ENCODE measurements at places on chromosomes 4 and X.

- no peak for DNase-seq
These were observed 21.7 kb upstream of the TMEM33 start for GRCh38 chr4:41913509-41913908.

- DNase-seq = peak; percentile 70
These were observed 3.1 kb upstream of the SFRP2 start for GRCh38 chr4:153791746-153792617.

- DNase-seq = no peak
These were observed 76.8 kb downstream of the IL15 start for GRCh38 chr4:141713185-141713584.

DNA sequence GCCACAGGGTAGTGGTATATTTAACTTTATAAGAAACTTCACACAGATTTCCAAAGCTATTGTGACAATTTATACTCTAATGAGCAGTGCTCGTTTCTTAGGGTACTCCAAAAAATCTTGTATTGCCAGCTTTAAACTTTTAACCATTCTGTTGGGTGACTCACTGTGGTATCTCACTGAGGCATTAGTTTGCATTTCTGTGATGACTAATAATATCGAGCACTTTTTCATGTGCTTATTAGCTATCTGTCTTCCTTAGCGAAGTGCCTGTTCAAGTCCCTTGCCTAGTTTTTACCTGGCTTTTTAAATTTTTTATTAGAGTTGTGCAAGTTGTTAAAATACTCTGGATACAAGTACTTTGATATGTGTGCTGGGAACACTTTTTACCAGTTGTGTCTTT is 5.5 kb downstream of the PNMA3 start:
- no peak for DNase-seq

GRCh38 chr4:186013419-186014186 is 55.4 kb upstream of the TLR3 start:
- DNase-seq = no peak
